Cardiac muscle cell (in vitro differentiated cells and primary cell): ENCODE measurements at places on chromosomes 16 and 17. TPM values are rescaled to one million over a fixed set of nuclear protein-coding genes. Genes with fewer than 3 reads are reported as not detected.

GRCh38 chr17:48382989-48383388, 47.0 kb downstream of the SKAP1 start:
- no peak overlapping the region for H3K27ac ChIP-seq
- no peak for DNase-seq
- H3K4me3 ChIP-seq: no peak overlapping the region
- peaks cover 64% of the 10 kb centered on the region for H3K27me3 ChIP-seq
- H3K4me1 ChIP-seq: peaks cover 8% of the 10 kb centered on the region
- H3K36me3 ChIP-seq: no peaks in the 10 kb centered on the region

The ITGB4 gene
- 0.09 and 0.21 TPM in 2 replicates for total RNA-seq

The MYCBPAP gene
- total RNA-seq: 1.2 and 3.2 TPM in 2 replicates

The TPPP3 gene
- total RNA-seq: 2.5 and 4.6 TPM in 2 replicates

The CPPED1 gene
- total RNA-seq: 10.8 and 12.0 TPM in 2 replicates
